ENCODE measurements at places on chromosomes 5 and 9.

- no peak for DNase-seq
Observed at GRCh38 chr5:36755342-36755741, 121.2 kb upstream of the NIPBL start.

DNA sequence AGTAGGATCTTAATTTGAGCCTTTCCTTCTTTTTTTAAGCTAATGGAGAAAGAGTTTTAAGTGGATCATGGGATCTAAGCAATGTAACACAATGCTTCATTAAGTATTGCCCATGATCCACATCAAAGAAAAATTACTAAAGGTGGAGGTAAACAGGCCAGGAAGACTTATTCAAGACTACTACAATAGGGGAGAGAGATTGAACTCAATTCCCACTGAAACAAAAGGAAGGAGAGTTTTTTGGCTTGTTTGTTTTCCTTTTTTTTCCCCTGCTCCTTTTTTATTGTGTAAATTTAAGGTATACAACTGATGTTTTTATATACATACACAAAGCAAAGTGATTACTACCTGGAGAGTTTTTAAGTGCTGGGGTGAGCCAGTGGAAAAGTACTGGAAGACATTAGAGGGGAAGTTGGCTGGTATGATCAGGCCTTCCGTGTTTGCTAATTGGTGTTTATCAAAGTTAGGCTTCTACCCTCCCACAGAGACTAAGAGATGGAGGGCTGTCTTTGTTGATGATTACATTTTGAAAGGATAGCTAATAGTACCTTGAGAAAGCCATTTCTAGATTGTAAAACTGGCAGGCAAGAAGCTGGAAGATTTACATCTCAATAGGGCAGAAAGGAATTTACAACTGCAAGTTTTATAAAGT, 262.7 kb downstream of the CHSY3 start:
- no peak for DNase-seq

DNA sequence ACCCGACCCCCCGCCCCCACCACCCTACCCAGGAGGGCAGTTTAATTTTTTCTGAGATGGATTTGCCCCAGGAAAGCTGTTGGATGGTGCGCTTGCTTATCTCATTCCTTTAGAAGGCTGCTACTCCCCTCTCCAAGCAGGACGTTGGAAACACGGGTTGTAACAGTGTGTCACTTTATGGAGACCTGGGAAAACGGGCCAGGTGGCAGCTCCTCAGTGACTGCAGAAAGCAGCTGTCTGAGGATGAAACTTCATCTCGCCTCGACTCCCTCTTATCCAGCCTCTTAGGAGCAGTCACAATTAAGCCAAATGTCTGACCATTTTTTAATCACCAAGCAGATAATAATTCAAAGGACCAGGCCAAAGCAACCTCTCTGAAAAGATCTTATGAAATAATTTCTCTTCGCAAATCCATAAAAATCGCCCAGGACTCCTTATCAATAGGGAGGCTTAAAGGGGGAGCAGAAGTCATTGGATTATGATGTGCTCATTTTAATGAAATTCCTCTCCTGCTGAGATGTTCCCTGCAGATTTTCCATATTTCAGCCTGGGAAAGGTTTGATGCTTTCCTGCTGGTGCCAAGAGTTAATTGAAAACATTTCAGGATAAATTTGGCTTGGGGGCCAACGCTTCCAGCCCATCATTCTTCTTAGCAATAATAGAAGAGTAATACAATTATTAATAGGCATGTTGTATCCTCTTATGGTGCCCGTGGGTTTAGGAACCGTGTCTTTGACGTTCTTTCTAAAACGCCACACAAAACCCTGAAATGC, 26.0 kb downstream of the GAS1 start:
- no peak for DNase-seq

GRCh38 chr5:84783003-84783402, 398.3 kb upstream of the EDIL3 start:
- DNase-seq, result no peak

DNA sequence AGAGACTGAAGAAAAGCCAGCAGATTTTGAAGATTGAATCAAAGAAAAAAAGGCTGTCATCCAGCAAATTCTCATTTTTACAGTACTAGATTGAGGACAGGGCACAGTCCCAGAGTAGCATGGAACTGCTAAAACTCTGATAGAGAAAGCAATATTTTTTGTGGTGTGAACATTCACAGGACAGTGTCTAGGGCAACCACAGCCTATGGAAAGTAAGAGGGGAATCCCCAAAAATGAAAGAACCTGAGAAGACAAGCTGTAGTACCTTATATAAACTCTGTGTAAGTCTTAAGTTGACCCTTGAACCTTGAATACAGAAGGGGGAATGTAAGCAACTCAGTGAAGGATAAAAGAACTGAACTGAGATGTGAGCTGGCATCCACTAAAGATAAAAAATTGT, 540.3 kb downstream of the HINT1 start:
- no peak for DNase-seq

DNA sequence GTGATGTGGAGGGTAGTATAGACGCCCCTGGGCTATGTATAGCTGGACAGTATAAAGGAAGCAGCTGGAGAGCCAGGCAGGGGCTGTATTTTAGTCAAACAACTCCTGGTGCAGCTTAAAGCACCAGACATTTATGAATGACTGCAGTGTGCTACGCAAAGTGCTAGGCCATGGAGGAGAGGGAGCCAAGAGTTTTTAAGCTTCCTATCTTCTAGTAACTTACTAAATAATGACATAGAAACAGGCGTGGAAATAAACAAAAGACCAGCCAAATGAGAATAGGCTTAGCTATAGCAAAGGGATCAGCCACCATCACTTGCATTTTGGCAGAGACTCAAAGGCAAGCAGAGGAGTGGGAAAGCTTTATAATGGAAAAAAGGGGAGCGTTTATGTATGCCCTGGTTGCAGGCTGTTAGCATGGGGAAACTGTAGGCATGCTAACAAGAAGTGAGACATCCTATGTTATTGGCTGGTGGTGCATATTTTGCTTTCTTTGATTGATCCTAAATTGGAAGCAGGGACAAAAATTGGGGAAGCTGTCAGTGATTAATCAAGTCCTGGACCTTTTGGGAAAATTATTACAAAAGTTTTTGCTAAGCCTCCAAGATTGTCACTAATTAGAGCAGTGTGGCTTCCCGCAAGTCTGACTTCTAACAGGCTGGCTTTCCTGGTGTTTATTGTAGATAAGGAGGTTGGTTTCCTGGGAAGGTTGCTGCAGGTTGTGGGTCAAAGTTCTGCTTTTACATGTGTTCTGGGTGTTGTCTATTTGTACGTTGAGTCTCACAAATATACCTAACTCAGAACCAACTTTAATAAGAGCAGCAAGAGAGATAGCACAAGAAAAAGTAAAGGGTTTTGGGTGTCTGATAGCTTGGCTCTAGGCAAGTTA, 46.6 kb downstream of the RAB3C start:
- no peak for DNase-seq

GRCh38 chr5:80246995-80247729, 8.7 kb downstream of the SERINC5 start:
- peak; percentile 24 for DNase-seq

DNA sequence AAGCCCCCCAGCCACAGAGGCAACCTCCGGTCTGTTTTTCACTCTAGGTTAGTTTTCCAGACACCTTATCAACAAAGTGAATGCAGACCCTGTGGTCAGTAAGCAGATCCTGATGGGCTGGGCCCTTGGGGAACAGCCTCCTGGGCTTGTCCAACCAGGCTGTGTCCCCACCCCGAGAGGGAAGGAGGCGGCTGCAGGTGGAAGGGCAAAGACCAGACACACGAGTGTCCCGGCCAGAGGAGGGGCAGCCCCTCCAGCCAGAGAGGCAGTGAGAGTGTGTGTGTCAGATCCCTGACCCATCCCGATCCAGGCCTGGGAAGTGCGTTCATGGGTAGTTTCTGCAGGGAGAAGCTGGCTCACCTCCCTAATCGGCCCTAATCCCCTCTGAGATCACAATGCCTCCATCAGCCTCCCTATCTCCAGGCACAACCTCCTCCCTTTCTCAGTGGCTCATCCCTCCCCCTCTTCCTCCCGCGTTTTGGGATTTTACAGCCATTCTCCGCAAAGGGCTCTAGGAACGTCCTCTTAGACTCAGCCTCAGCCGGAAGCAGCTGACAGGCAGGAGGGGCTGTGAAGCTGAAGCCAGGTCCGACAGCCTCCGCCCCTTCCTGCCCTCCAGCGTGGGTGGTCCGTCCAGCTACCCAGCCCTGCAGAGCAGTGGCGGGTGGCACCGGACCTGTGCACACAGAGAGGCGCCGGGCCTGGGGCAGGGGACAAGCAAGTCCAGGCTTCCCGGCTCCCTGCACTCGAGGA, 9.7 kb downstream of the SLC12A7 start:
- DNase-seq, result no peak

- no peak for DNase-seq
Observed at GRCh38 chr9:123550797-123551196, 194.8 kb downstream of the CRB2 start.

GRCh38 chr5:78514427-78515330, 133.9 kb downstream of the LHFPL2 start:
- DNase-seq, result no peak

- no peak for DNase-seq
Observed at GRCh38 chr5:86968301-86968753, 299.4 kb upstream of the RASA1 start.

GRCh38 chr5:155530046-155530445, 516.5 kb downstream of the KIF4B start:
- DNase-seq, result no peak

GRCh38 chr5:19536387-19536786, 451.6 kb downstream of the CDH18 start:
- DNase-seq, result no peak

DNA sequence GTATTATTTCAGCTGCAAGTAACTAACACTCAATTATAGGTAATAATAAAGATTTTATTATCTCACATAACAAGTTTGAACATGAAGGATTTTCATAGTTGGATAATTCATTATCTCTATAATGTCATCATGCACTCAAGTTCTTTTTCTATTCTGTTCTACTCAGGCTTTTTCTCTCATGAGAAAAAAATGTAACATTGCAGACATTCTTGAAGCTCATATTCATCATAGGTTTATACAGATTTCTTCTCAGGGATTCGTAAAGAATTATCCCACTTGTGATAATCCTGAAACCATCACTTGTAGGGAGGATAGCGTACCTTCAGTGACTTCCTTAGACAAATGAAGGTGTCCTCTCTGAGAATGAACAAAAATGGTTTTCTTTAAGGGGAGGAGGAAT, 150.3 kb downstream of the XRCC4 start:
- DNase-seq, result no peak

DNA sequence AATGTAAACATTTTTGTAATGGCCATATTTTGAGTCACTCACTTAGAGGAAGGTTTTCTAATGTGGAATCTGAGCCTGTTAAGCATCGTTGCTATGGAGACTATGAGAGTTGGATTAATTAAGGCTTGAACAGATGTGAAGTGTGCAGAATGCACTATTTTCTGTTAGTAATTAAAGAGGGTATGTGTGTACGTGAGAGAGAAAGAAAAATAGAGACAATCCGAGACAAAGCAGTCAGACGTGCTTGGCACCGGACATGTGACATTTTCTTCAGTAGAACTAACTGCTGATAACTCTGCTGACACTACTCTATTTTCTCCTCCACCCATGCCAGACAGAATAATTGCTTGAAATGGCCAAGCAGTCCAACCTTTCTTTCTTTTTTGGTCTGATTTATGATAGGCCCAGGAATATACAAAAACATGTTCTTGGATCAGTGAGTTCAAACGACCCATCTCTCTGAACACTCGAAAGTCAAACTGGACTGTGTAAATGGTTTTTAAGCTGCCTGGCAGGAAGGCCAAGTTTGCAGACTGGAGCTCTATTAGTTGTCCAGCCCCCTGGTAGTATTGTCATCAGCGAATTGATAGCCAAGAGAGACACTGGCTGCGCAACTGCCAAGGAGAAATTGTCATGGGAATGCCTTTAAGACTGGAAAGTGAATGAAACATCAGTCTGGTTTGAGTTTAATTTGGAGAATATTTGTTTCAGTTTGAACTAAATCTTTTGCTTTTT, 322.1 kb downstream of the ARHGEF28 start:
- no peak for DNase-seq

- no peak for DNase-seq
Observed at GRCh38 chr9:86735772-86736458, 211.4 kb downstream of the GAS1 start.

- no peak for DNase-seq
Observed at GRCh38 chr5:165504674-165505073, 1999.3 kb downstream of the MAT2B start.

DNA sequence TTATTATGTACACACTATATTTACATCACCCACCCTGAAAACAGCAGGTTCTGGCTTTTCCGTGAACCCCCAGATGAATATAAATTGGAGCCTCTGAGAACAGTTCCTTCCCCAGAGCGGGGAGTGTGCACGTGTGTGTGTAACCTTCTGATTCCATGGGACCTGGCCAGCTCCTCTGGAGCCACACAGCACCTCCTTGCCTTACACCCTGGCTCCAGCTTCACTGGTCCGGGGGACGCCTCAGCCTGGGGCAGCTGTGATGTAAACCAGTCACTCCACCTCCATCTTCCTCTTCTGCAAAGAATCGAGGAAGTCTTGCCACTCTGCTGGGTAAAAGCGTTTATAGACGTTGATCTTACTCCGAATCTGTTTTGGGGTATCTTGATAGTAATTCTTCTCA, 4.4 kb downstream of the NOP16 start:
- DNase-seq, result no peak

DNA sequence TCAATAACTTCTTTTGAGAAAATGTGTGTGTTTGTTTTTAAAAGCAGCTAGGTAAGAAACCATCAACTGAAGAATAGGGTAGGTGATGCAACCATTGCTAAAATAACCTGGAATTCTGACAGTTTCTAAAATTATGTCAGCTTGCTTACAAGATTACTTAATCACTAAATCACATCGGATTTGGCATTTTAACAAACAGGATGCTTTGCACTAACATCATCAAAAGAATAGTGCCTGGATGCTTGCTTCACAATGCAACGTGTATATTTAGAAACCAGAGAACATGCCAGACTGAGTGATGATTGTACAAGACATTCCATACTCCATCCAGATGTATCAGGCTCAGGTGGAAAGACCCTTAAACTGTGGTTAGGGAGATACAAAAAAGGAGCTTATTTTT, 43.9 kb downstream of the PAM start:
- DNase-seq, result no peak

- no peak for DNase-seq
Observed at GRCh38 chr5:121819682-121820261, 31.9 kb upstream of the FTMT start.

DNA sequence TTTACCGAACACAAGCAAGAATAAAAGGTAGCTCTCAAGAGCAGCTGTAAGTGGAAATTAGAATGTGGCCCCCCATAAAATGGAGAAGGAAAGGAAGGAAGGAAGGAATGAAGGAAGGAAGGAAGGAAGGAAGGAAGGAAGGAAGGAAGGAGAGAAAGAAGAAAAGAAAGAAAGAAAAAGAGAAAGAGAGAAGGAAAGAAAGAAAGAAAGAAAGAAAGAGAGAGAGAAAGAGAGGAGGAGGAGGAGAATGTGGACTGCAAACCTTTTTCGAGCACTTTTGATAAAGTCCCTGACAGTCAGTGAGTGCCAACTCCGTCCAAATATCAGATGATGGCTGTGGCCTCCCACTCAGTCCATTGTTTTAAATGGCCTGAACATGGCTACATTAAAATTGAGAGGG, 53.8 kb upstream of the SNX2 start:
- DNase-seq, result no peak

GRCh38 chr5:142156839-142157463, 48.4 kb downstream of the NDFIP1 start:
- DNase-seq, result no peak

Measured in stimulated activated CD8-positive, alpha-beta memory T cell treated with anti-CD3 and anti-CD28 coated beads, Interleukin-15, amount 100 ng/mL, for 4 hours (primary cell).